ENCODE measurements at places on chromosomes 3 and 15.

- DNase-seq = no peak
These were observed 271.4 kb upstream of the RORA start for GRCh38 chr15:61500523-61500922.

- DNase-seq = no peak
These were observed 48.9 kb upstream of the SLC7A14 start for GRCh38 chr3:170634663-170635384.

DNA sequence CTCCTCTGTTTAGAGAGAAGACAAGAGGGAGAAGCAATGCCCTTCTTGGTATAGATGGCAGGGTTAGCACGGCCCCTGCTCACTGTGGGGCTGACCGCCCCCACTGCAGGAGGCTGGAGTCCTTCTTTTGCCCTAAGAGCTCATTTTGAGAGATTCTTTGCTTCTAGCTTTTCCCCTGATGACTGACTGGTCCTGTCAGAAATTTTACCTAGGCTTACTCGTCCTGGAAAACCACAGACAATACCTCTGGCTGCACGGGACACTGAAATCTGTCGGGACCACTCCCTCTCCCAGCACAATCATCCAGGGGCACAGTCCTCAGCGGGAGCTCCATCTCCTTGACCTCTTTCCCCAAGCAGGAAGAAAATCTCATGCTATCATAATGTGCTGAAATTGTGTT lies 143.0 kb upstream of the RGMA start:
- DNase-seq = no peak

DNA sequence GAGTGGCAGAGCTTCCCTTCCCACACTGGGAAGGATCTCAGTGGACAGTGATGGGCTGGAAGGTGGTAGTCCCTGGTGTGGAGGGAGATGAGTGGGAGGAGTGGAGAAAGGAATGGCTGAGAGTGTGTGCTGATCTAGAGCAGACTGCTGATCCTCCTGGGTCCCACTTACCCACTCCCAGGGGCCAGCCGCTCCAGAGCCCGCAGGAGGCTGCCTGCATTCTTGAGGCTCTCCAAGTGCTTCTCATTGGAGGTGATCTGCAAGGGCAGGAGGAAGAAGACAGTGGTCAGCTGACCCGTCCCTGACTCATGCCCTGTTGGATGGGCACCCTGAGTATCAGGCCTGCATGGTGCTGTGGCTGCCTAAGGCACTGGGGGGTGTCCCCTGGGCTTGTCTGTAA lies 50.0 kb downstream of the CTNNB1 start:
- no peak for DNase-seq

GRCh38 chr15:89472785-89473256 lies 23.6 kb downstream of the RHCG start:
- DNase-seq = no peak

DNA sequence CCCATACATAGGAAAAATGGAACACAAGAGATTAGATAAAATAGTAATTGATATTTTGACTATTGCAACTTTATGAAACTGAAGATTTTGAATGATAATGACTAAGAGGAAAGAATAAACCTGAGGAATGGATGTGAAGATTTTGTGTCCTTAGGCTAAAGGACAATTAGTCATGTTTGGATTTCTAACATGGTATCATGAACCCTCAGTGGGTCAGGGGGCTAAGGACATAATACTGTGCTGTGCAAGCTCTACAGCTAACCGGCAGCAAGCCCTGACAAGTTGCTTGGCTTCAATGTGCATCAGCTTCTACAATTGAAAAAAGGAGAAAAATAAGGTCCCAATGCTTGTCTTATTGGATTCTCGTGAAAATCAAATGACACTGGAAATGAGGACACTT lies 491.0 kb downstream of the MECOM start:
- DNase-seq = no peak

- no peak for DNase-seq
These were observed 58.3 kb upstream of the EPHA3 start for GRCh38 chr3:89049119-89049518.

DNA sequence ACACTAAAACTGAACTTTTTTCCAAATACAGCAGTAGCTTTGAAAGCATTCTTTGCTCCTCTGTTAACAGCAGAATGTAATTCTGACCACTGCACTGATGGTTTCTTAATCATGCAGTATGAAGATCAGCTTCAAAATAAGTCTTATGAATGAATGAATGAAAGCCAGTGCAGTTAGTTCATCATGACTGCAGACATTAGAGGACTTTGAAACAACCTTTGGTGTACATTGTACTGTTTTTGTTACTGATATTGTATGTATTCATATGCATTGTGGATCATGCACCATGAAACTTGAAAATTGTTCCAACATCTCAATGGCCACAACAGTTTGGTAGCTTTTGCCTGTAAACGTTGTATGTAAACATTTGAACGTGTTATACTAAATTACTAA lies 1.3 kb upstream of the TNIK start:
- DNase-seq = no peak

GRCh38 chr3:42036483-42036823 lies 54.7 kb upstream of the TRAK1 start:
- DNase-seq = no peak

DNA sequence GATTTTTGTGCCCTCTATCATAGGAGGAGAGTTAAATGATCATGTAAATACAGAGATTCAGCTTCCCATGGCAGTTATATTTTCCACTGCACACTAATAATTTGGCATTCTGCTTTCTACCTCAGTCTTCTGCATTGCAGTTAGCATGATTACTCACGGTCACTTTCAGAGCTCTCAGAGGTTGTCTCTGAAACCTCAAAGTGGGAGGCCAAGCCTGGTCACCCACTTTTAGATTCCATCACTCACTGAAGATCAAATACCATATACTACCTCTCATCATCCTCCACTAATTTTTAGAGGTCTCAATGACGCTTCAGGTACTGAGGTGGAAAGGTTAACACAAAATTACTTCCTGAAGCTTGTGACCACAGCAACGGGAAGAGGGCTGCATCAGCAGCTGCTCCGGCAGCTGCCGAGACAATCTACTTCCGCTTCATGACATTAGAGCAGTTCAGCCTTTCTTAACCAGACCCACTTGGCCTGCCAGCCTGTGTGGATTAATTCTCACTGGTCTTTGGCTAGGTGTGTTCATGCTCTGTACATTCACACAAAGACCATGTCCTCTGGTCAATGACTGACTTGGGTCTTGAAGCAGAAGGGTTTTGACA lies 416.4 kb upstream of the PDZRN3 start:
- peak; percentile 9 for DNase-seq

- no peak for DNase-seq
These were observed 109.2 kb downstream of the LRRK1 start for GRCh38 chr15:101028321-101028720.

DNA sequence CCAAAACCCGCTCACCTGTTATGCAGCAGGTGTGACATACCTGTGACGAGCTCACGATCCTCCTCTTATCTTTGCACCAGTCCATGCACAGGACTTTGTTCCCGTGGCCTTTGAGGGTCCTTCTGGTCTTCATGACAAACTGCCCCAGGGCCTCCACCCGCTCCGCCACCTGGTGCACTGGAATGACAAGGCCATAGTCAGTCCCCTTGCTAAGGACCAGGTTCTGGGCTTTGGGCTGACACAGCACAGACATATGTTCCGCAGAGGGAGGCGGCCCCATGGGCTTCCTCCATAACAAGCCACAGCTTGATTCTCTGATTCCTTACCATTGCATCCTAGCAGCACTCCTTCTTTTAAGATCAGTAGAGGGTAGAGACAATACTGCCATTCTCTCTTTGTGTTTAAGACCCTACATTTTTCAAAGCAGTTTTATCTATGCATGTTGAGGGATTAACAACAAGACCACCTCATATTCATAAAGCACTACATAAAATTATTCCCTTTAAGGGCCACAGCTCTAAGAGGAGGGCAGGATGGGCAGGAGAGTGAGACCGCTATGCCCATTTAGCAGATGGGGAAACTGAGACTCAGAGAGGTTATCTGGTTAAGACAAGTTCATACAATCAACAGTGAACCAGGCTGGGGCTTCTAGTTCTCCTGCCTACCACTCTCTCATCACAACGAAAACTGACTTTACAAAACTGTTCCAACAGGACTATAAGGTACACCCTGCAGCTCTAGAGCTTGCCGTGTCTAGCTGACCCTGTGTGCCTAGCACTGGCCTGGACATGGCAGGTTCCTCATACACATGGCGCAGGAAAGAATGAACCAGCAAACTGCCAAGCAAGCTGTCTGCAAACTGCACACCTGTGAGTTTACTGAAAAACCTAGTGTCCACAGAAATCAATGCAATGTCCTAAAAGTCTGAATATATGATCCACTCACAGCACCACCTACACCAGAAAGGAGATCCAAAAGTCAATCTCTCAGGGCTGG lies 37.0 kb downstream of the GNB5 start:
- DNase-seq = no peak

DNA sequence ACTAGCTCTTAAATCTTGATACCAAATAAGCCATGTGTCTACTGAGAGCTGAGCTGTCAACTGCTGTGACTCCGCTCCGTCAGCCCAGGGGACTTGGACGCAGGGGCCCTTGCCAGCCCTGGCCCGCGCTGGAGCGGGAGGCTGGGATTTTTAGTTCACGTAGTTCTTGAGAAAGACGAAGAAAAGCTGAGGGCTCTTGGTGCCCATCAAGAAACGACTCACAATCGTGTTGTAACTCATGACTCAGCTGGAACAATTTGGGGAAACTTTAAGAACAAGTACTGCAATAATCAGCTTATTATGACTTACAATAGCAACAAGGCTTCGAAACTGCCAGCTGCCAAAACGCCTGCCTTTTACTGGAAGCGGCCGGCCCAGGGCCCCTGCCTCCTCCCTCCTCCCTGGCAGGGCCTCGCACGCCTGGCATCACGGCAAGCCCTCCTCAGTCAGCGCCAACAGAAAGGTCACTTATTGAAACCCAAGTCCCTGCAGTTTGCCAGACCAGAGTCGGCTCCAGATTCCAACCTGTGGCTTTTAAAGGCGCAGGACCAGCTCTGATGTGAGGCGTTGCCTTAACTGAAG lies 60.3 kb downstream of the RGMA start:
- DNase-seq = no peak
